ENCODE measurements at places on chromosomes 7 and 10.

GRCh38 chr7:34755008-34755407 is 97.0 kb downstream of the NPSR1 start:
- no peak for DNase-seq

DNA sequence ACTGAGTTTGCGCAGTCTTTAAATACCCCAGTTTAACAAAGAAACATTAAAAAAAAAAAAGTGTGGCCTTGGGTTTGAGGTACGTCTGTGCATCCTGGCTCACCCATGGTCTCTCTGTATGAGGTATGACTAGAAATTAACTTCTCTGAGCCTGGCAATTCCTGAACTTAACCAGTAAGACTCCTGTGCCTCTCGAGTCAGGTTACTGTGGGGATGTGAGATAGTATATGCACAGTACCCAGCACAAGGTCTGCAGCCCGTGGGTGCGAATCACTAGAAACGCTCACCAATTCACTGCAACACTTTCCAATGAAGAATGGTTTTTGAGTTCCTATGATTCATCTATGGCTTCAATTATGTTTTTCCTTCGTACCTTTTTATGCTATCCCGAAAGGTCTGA is 149.9 kb downstream of the SFMBT2 start:
- no peak for DNase-seq

- DNase-seq: no peak
Measured at GRCh38 chr7:30934732-30935568, 23.3 kb downstream of the AQP1 start.

DNA sequence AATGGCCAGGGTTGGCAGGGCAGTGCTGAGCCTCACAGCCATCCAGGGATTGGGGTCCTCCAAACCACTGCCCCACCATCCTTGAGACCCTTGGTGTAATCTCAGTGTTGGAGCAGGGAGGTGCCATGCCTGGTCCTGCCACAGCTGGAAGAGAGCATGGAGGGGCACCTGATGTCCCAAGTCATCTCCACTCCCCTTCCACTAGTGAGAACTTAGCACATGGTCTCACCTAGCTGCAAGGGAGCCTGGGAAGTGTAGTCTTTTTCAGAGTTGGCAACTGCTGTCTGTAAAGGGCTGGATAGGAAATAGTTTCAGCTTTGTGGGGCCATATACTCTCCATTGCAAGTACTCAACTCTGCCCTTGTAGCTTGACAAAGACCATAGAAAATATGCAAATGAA is 238.7 kb downstream of the RPS24 start:
- no peak for DNase-seq

DNA sequence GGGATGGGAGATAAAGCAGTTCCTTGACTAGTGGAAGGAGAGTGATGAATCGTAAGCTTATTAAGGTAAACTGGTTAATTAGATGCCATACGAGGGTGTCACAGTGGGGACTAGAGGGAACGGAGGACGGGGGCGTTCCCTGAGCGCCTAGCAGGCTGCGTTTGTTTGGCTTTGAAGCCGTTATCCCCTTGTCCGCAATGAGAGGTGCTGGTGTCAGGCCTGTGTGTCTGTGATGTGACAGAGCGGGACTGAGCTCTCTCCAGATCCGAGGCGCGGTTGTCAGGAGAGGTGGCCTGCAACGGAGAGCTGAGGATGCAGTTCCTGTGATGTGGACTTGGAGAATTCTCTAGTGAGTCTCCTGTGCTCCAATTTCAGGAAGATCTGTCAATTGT is 60.0 kb upstream of the PRPS1L1 start:
- no peak for DNase-seq

DNA sequence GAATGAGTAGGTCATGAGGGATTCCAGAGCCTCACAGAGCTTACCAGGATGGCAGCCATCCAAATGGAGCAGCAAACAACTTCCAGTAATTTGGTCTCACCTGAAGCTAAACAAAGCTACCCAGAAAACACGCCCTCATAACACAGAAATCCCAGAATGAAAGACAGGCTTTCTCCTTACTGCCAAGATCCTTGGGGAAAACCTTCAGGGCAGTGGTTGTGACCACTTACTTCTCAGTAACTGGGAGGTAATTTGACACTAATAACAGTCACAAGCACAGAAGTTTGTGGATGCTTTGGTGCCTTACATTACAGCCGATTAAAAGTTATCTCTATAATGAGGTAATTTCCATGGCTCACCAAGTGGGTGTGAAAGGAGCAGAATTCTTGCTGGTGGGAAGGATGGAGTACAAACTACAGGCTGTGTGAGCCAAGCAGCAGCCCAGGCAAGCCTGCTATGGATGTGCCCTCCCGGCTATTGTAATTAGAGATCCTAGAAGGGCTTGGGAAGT is 10.4 kb downstream of the WDR91 start:
- no peak for DNase-seq

GRCh38 chr10:17005621-17006566 is 123.7 kb downstream of the CUBN start:
- DNase-seq: no peak

DNA sequence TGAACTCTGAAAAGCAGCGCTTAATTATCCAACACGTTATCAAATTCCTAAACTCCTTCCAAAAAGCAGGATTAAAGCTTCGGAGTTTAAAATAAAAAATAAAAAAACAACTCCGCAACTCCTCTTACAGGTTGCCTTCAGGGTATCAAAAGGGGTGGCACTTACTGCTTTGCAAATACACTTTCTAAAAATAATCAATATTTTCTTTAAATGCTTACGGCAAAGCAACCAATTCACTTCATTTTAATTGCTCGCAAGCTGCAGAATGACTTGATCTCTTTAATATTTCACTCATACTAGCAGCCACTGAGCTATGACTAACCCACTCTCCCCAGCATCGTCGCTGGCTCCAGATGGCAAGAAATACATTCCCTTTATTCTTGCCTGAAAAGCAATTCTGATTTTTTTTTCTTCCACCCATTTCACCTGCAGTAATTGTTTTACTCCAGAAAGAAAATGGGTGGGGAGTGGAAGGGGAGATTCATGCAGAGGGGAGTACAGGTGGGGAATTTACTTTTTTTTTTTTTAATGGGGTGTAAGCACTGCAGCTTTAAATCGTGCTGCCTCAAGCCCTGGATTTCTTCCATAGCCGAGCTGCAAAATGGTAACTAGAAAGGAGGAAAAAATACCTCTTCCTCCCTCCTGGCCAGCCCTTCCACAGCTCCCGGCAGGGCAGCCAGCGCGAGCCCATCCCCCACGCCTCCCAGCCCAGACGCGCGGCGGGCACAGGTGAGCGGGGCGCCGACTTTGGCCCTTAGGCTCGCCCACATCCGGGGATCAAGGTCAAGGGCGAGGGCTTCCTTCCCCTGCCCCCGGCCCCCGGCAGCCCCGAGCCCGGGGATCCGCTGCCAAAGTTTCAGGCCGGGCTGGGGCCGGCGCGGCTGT is 54.2 kb upstream of the FHIP2A start:
- DNase-seq: no peak

DNA sequence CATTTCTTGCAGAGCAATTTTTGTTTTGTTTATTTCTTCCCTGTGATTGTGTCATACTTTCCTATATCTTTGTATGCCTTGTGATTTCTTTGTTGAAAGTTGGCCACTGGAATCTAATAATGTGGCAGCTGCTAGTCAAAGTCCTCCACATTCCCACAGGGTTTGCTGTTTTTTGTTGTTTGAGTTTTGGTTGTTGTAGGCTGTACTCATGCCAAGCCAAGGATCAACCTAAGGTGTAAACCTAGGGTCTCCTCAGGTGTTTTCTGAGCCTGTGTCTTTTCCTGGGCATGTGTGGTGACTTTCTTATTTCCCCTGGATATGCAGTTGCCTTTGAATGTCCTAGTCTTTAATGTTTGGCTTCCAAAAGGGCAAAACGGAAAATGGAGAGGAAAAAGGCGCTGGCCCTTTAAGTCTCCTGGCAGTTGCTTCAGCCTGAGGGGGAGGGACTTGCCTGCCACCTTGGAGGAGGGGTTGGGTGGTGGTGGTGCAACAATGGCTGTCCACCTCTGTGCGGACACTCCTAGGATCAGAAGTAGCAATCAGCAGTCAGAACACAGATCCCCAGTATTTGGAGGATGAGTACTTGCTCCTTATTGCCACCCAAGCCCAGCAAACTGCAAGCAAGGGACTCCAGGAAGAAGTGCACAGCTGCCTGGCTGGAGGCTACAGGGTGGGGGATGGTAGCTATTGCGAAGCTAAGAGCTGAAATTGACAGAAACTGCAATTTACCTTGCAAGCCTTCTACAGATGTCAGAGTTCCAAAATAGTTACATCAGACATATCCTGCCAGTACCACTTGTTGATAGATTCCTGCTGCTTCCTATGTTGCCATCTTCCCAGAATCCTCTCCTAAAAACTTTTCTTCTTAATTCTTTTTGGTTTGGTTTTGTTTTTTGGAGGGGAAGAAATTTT is 5.6 kb upstream of the ZNF518A start:
- peak; percentile 26 for DNase-seq

DNA sequence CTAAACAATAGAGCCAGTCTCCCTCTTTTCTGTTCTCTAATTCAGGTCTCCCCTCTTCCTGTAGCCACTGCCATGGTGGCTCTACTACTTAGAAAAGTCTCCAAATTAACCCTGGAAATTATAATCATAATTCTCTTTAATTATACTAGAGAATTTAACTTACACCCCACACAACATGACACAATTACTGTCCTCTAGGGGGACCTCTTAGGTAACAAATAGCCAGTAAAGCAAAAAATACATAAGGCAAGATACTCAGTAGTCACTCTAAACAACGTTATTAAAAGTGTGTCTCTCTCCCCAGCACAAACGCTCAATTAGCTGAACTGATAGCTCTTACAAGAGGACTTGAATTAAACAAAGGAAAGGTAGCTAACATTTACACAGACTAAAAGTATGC is 44.3 kb upstream of the ZNF107 start:
- DNase-seq: no peak

GRCh38 chr10:15572531-15573045 is 147.1 kb downstream of the ITGA8 start:
- no peak for DNase-seq

DNA sequence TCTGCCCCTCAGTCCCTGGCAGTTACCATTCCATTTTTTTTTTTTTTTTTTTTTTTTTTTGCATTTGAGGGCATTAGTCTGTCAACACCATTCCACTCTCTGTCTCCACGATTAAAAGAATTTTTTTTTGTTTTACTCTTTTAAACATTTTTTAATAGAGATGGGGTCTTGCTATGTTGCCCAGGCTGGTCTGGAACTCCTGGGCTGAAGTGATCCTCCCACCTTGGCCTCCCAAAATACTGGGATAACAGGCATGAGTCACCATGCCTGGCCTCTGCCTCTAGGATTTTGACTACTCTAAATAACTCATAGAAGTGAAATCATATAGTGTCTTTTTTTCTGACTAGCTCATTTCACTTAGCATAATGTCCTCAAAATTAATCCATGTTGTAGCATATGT is 16.5 kb upstream of the CLDN3 start:
- DNase-seq: no peak

DNA sequence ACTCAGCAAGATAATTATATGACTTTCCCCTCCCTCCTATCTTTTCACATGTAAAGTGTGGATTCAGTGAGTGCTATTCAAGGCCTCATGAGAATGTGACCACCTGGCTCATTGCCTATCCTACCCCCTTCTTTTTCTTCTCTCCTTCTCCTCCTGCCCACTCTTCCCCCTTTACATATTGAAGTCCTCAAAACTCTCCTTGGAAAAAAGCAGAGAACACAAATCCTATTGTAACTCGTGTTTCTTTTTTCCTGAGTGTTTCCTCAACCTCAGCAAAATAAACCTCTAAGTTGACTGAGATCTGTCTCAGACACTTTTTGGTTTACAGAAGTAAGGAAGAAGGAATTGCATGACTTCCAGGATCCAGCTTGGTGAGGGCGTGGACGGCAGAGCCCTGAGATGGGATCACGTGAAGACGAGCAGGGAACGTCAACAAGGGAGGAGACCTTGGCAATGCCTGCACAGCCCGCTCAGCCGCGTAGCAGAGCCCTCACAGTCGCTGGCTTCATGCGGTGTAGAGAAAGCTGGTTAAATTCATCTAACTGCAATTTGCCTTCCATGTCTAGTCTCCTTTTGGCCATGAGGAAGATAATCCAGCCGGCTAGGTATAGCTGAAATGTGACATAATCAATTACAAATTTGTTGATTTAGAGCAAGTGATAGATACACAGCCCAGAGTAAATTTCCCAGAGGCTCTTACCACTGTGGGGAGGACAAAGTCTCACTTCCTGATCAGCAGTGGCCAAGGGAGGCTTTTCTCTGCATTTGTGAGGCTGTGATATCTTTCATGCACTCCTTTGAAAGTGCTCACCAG is 75.7 kb downstream of the LYZL2 start:
- DNase-seq: peak; percentile 92

GRCh38 chr7:25718596-25718995 is 433.4 kb upstream of the NFE2L3 start:
- no peak for DNase-seq

DNA sequence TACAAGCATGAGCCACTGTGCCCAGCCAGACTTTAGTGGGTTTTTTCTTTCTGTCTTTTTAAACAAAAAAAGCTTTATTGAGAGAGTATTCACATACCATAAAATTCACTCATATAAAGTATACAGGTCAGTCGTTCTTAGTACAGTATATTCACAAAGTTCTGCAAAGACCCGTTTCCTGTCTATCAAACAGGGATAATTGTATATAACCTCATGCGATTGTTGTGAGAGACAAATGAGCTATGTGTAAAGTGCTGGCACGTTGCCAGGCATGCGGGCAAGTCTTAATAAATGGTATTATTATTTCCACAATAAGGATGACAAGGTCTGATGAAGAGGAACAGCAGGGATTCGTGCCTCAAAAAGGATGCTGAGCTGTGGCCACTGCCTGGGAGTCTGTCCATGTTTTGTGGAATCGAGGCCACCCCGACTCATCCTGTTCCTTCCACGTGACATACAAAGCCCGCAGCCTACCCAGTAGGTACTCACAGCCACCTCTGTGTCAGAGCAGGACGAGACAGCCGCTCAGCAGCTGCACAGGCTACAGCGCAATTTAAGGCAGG is 51.6 kb downstream of the SMKR1 start:
- DNase-seq: no peak
